ENCODE measurements at places on chromosomes 3 and 15. TPM values are rescaled to one million over a fixed set of nuclear protein-coding genes. Genes with fewer than 3 reads are reported as not detected.

ANKUB1 gene
- total RNA-seq, result not detected

ZNF710 gene
- total RNA-seq, result 17.0 TPM

SV2B gene
- total RNA-seq, result 3.9 TPM

TMED3 gene
- total RNA-seq, result 40.5 TPM

ST3GAL6 gene
- 10.7 TPM for total RNA-seq

MESP2 gene
- total RNA-seq, result 0.47 TPM

MYO5C gene
- 41.6 TPM for total RNA-seq

PLSCR5 gene
- total RNA-seq, result not detected

CCR8 gene
- total RNA-seq, result 0.19 TPM

DNA sequence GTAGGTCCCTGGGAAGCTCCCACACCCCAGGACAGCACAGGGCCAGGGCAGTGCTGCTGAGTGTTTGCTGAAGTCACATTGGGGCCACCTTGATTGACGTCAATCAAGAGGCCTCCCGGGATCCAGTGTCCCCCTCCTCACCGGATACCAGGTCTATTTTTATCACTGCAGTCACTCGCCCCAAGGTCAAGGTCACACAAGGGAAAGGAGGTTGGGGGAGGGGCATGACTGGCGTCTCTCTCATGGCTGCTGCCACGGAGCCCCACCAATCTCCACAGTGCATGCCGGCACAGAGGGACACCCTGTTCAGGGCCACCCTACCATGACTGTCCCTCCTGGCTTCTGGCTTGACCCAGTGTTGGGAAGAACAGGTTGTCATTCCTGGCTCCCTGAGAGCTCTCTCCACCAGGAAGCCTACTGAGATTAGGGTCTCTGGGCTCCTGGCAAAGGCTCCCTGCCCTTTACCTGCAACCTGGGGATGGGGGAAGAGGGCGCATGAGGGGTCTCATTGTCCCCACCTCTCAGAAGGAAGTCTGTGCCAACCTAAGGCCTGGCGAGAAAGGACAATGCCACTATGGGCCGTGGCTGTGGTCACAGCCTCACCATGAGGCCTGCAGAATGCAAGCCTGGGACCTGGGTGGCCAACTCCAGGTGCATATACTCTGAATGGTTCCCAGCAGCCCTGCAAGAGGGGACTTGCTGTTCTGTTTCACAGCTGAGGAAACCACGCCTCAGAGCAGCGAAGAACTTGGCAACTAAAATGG is 1.5 kb downstream of the MYL3 start:
- DNase-seq, result no peak

DNA sequence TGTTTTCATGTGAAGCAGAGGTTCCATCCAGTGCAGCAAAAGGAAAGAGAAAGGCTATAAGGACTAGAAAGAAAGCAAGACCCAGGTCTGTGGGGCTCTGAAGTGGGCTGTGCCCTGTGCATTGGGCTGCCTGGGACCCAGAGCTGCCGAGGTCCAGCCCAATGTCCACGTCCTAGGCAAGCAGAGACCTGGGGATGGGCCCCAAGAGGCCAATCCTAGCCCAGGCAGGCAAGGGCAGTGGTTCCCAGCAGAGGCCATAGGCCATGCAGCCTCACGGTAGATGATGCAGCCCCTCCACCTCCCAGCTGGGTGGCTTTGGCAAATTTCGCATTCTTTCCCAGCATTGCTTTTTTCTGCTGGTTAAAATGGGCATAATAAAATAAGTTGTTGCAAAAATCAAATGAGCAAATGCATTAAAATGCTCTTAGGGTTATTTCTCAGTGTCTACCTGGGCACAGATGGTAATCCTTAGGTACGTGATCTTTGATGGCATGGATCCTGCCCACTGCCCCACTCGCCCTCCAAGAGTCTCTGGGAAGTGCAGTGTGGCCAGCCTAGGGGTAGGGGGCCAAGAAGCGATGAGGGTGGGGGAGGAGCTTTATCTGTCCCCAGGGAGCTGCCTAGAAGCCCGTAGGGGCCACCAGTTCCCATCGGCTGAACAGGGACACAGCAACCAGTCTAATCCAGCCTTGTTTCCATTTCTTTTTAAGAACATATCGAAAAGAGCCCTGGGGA is 22.3 kb upstream of the GP9 start:
- DNase-seq, result no peak

GRCh38 chr3:57569859-57570450 is 13.9 kb downstream of the PDE12 start:
- no peak for DNase-seq

GRCh38 chr3:30613133-30613825 is 6.9 kb downstream of the TGFBR2 start:
- DNase-seq, result no peak

DNA sequence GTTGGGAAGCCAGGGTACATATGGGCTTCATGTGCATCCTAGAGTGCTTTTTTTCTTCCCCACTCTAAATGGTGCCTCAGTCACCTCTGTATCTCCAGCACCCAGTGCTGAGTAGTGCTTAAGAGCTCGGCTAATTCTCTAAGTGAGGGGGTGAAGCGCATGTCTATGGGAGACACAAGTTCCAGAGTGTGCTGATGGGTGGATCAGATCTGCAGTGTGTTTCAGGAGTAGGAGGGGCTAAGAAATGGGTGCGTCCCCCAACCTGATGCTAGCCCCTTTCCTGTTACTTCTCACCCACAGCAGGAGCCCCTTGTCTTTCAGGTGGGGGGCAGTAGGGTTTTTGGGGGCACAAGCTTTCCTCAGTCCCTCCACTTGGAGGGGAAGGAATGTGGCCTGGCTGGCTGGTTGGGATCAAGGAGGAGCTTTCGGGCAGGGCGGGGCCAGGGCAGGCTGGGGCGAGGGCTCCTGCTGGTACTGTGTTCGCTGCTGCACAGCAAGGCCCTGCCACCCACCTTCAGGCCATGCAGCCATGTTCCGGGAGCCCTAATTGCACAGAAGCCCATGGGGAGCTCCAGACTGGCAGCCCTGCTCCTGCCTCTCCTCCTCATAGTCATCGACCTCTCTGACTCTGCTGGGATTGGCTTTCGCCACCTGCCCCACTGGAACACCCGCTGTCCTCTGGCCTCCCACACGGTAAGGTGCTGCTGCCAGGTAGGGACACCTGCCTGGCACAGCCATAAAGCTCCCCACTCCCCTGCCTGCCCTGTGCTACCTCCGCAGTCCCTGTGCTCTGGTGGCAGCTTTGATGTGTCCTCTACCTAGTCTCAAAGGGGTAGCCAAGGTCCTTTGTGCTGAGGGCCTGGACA is at the start of gene IL17RE:
IL17RE (plus strand) TSS at position 477 of the 866 bp plus-strand sequence; CDS start at position 562, 85 bp downstream.
- no peak for DNase-seq

GRCh38 chr3:39260957-39261356 is 18.9 kb downstream of the CX3CR1 start:
- DNase-seq, result no peak

GRCh38 chr15:93610944-93611343 is 521.9 kb upstream of the RGMA start:
- DNase-seq, result no peak

GRCh38 chr3:57559526-57559925 is 3.5 kb downstream of the PDE12 start:
- no peak for DNase-seq

DNA sequence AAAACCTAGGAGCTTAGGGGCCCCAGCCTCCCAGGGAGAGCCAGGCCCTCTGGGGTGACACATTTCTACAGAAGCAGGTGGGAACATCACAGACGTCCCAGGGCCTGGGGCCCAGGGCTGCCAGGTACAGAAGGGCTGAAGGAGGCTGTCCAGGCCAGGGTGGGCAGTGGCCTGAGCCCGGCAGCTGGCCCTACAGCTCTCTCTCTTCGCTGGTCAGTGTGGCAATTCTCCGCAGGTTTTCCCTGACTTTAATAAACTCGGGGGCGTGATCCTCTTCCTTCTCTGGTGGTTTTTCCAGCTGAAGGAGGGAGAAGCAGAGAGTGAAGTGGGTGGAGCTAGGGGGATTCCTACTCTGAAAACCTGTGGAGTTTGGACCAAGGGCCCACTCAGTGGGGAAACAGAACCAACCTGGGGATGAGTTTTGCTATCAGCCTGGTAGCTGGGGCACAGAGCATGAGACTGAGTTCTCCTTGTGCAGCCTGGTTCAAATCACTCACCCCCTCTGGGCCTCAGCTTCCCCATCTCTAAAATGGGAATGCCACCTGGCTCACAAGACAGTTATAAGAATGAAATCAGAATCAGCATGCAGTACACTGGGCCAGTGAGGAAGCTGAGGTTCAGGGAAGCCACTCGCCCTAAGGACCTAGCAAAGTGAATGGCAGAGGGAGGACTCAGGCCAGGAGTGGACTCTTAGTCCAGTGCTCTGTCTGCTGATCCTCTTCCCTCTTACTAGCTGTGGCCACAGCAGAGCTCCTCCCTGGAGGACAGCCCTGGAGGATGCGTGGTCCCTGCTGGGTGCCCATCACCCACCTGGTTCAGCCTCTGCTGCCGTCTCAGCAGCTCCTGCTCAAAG is 10.6 kb downstream of the FAM107A start:
- no peak for DNase-seq

DNA sequence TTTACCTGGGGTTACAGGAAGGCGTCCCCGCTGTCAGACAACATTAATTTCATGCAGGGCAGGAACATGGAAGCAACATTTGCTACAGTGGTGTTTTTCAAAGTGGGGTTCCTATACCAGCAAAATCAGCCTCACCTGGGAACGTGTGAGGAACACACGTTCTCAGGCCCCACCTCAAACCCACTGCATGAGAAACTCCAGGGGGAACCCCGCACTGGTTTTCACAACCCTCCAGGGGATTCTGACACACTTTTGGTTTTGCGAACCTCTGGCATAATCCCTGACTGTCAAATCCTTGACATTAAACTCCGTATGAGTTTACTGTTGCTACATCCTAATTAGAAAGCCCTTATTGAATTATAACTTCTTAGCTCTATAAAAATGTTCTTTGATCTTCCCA is 127.7 kb downstream of the LRRK1 start:
- DNase-seq, result no peak

DNA sequence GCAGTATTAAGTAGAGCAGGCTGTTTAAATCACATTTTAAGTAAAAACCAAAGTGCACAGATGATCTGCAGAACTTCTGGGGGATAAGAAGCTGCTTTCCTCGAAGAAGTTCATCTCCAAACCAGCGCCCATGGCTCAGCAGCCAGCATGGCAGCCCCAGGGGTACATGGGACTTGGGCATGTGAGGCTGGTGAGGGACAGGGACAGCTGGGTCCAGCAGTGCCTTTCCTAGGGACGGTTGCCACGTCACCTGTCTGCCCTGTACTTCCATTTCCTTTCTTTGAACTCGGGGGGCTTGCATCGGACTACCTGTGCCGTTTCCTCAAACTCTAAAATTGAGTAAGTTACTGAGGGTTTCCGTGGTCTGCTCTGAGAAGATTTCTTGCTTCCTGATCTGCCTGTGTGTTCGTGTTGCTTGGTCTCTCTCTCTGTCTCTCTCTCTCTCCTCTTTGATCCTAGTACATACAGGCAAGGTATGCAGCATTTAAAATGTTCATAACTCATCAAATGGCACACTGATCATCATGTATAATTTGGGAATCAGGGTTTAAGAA is 67.6 kb downstream of the IGF1R start:
- no peak for DNase-seq

GRCh38 chr3:14343338-14344112 is 58.9 kb upstream of the SLC6A6 start:
- no peak for DNase-seq

GRCh38 chr15:65134538-65134937 is 930 bp upstream of the PDCD7 start:
- DNase-seq, result no peak

All from kidney (tissue), 22 donors.